ENCODE measurements at places on chromosomes 3 and 15.

DNA sequence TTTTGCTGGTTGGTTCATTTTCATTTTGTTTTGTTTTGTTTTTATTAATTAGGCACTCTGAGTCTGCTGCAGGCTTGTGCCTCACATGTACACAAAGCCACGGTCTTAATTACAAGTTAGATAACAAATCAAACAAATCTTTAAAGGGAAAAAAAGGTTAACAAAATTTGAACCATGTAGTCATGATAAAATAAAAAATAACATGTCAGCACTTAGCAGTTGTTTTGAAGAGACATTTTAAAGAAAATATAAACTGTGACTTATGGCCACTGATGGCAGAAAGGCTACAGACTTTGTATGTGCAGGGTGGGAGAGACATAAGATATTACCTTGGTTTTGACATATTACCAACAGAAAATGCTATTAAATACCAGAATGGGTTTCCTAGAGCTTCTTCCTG, 1035.4 kb downstream of the TUSC7 start:
- DNase-seq: no peak

GRCh38 chr3:19487386-19487785, 339.1 kb downstream of the KCNH8 start:
- no peak for DNase-seq

- DNase-seq: no peak
Measured at GRCh38 chr3:11014253-11014652, 21.7 kb downstream of the SLC6A1 start.

DNA sequence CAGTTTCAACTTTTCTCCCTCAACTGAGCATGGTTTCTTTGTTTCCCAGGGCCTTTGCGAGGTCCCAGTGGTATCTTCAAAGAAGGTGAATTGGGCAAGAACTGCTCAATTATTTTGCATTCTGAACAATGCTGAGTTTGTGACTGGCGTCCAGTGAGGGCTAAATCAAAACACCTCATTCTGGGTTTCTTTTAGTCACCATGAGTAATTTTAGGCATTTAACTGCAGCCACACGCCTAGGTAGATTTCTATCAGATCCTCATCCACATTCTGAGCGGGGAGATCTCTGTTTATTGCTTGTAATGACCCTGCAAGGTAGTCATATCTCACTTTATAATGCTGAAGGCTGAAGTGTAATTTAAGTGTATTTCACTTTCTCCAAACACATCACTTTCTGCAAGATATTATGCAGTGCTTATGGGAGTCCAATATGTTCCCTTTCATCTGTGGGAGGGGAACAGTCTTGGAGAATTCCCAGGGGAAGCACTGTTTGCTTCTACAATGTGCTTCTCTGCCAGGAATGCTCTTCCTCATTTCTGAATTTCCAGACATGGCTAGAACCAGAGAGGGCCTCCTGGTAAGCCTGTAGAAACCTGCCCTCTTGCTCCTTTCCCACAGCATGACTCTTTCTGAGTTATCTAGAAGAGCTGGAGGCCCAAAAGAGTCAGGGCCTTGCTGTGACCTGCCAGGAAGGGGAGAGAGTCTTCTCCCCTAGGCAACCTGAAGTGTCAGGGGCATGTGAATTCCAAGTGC, 91.7 kb downstream of the FRMD4B start:
- DNase-seq: no peak

GRCh38 chr3:55516392-55517030, 29.4 kb upstream of the WNT5A start:
- no peak for DNase-seq

GRCh38 chr15:63517202-63517601, 12.8 kb downstream of the USP3 start:
- no peak for DNase-seq

DNA sequence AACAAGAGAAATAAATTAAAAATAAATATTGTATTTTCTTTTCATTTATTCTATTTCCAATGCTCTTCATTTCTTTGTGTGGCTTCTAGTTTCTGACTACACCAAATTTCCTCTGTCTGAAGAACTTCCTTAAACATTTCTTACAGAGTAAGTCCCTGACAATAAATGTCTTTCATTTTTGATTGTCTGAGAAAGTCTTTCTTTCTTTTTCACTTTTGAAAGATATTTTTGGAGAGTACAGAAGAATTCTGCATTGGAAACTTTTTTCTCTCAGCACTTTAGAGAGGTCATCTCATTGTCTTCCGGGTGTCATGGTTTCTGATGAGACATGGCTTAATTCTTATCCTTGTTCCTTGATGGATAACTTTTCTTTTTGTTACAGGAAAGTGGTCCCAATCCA, 119.6 kb downstream of the MOBP start:
- DNase-seq: no peak

DNA sequence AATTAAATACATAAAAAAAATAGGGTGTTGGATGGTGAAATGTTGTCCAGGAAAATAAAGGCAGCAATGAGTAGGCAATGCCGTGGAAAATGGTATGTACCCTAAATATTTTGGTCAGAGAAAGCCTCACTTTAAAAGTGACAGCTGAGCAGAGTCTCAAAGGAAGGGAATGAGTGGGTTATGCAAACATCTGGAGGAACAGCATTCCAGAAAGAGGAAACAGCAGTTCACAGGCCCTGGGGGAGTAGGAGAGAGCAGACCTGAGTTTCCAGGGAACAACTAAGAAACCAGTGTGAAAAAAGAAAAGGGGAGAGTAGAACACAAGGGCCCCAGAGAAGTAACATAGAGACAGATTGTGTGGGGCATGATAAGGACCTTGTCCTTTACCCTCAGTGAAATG, 230.0 kb upstream of the CNTN3 start:
- no peak for DNase-seq

GRCh38 chr3:101036213-101036618, 43.0 kb upstream of the ABI3BP start:
- no peak for DNase-seq

- no peak for DNase-seq
Measured at GRCh38 chr3:48414376-48415250, 15.3 kb downstream of the PLXNB1 start.

GRCh38 chr3:53624061-53624857, 129.8 kb downstream of the CACNA1D start:
- no peak for DNase-seq

DNA sequence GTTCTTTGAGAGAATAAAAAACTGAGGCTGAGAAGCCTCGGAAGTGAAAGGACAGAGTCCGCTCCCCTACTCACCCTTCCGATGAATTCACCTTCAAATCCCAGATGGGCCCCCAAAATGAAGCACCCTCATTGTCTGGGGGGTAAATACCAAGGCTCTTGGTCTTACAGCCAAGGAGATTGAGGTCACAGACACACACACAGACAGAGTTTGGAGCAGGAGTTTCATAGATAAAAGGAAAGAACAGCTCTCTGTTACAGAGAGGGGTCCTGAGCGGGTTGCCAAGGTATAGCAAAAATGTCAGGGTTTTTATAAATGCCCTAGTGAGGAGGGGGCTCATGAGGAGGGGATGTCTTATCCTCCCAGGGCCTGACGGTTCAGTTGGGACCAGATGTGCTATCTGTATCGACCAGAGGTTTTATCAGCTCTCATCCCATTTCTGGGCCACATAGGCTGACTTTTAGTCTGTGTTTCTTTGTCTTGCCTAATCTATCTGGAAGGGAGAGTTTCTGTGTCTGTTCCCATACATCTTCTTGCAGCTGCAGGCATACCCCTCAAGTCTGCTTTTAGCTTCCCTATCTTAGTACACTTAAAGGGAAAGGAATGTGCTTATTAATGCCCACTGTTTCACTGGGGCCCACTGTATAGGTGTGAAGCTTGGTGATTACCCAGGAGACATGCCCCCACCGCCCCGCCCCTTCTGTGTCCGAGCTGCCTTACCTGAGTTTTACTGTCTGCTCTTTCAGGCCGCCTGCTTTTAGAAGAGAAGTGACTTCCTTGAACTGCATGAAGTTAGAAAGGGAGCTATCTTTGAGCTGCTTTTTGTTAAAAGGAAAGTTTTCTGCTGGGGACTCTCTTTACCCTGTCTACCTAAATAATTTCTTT, 66.8 kb upstream of the ATP11B start:
- DNase-seq: no peak

- DNase-seq: no peak
Measured at GRCh38 chr3:137065381-137065780, 107.6 kb downstream of the IL20RB start.

DNA sequence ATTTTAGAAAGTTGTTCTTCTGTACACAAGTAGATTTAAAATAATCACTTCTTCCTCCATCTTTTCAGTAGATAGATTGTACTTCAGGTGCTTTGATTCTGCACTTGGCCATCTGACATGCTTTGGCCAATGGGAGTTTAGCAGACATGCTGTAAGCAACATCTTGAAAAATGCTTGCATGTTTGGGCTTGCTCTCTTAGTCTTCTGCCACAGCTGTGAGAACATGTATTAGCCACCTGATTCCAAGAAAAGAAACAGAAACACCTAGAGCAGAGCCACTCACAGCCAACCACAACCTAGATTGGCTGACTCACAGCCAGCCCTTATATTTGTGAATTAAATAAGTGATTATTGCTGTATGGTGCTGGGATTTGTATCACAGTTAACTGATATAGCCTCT, 70.2 kb upstream of the GADL1 start:
- no peak for DNase-seq

DNA sequence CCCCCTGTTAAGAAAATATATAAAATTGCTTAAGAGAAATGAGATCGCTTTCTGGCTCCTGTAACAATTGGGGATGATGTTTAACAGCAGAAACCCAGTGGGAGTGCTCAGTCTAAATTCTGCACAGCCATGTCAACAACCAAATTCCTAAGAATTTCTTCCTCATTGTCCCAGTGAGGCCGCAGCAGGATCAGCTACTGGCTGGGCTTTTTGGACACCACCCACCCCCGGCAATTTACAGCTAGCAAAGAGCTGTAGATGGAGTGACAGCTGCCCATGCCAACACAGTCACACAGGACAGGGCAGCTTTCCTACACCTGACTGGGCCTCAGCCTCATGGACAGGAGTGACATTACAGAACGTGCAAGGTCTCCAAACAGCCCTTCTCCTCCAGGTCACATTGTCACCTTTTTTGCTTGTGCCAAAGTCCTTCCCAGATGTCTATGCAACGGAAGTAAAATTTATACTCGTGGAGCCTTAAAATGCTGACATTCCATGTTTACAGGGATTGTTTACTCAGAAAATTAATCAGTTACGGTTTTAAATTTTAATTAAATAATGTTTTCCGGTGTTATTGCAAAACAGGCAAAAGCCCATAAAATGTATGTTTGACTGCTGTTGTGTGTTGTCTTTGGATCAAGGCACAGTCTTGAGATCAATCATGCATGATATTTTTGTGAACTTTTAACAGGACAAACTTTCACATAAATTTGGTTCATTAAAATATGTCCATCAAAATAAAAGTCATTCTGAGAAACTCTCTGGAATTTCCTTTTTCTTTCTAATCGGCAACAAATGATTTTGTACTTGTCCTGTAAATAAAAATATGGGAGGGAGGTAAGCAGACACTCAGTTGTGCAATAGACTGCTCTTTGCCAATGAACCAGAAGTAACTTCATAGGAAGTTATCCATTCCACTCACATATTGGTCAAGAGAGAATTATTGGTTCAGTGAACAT, 943.2 kb downstream of the MCTP2 start:
- no peak for DNase-seq
